ENCODE measurements at places on chromosomes 1 and 21. TPM values are rescaled to one million over a fixed set of nuclear protein-coding genes. Genes with fewer than 3 reads are reported as not detected.

Gene NHLH1
- not detected for total RNA-seq

Gene LCE2C
- not detected for total RNA-seq

Gene ARID1A
- total RNA-seq = 14.0 TPM

Gene CD1E
- not detected for total RNA-seq

Gene LINGO4
- not detected for total RNA-seq

Gene ANXA9
- total RNA-seq = 0.36 TPM

Gene ARHGAP30
- total RNA-seq = not detected

Gene PPIAL4G
- total RNA-seq = not detected

Gene NUF2
- 18.5 TPM for total RNA-seq
